Thymus (tissue), 14 donors: ENCODE measurements at places on chromosomes 2 and 18.

DNA sequence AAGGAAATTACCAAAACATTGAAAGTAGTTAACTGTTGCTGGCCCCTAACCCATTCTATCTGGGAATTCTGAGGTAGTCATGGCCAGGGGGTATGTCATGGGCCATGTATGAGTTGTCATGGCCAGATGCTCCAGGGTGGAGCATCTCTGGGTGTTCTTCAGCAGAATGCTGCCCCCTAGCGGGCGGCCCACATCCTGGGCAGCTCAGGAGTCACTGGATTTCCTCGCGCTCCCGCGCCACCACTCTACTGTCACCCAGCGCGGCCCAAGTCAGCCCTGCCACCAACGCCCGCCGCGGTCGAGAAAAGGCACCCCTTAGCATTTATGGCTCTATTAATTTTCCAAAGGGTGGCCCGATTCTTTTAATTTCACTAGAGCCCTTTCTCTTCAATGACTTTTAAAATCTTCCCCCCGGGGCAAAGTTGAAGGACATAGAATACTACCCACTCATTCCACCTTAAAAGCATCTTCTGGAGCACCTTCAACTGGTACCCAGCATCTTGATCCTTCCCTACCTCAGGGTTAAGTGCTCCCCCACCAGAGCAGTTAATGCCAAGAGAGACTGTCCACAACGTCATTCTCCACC is 41.6 kb downstream of the PKDCC start:
- H3K27ac ChIP-seq: no peak overlapping the region
- H3K27me3 ChIP-seq: peaks cover 3% of the 10 kb centered on the region

DNA sequence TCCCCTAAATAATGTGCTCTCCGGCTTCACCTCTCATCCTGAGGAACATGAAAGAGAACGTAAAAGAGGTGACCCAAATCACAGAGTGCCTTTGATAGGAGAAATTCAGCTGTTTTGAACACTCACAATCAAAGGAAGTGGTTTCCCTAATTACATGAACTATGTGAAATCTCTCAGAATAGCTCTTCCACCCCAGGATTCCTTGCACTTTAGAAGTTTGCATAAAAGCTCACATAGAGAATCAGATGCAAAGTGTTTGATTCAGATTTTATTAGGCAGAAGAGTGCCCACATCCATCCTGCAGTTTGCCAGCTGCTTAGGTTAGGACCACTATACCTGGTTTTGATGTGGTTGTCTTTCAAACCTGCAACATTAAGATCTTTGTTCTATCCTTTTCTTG is 61.0 kb downstream of the MAP3K20 start:
- H3K27me3 ChIP-seq: no peaks in the 10 kb centered on the region
- no peaks in the 10 kb centered on the region for H3K36me3 ChIP-seq
- H3K4me3 ChIP-seq: no peak overlapping the region
- peaks cover 11% of the 10 kb centered on the region for H3K4me1 ChIP-seq
- no peak overlapping the region for H3K27ac ChIP-seq

- no peak for DNase-seq
- no peaks in the 10 kb centered on the region for H3K27me3 ChIP-seq
- H3K4me1 ChIP-seq: peaks cover 5% of the 10 kb centered on the region
- H3K4me3 ChIP-seq: no peak overlapping the region
These were observed 1.2 kb upstream of the ZNF892 start for GRCh38 chr2:95206096-95206495.

DNA sequence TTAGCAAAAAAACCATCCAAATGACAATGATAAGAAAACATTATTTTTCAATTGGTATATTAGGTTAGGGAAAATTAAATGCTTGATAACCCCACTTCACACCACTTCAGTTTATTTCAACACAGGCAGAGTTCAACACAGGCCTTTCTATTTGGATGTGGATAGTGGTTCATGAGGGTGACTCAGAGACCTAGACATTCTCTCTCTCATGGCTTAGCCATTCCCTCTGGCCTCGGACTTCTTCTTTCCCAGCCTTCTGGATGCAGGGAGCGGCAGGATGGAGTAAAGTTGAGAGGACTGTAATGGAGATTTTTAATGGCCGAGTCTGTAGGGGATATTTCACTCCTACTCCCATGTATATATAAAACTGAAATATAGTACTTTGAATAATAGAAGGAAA is 109.7 kb downstream of the CTNNA2 start:
- no peaks in the 10 kb centered on the region for H3K4me1 ChIP-seq
- no peak for DNase-seq
- H3K4me3 ChIP-seq: no peak overlapping the region
- no peaks in the 10 kb centered on the region for H3K36me3 ChIP-seq
- no peak overlapping the region for H3K27ac ChIP-seq

DNA sequence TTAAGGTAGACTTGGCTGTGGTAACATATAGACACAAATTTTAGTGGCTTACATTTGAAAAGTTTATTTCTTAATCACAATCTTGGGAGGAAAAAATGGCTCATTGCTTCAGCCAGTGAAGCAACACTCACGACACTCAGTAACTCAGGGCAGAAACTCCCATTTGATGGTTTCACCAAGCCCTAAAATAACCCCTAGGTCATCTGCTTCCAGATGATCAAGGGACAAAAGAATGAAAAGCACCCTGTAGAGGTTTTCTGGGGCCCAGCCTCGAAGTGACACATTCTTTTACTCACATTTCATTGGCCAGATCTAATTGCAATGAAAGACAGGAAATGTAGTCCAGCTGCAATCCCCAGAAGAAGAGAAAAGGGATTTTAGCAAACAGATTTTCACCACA is 275.9 kb downstream of the TMX3 start:
- H3K27ac ChIP-seq: no peak overlapping the region
- H3K27me3 ChIP-seq: no peaks in the 10 kb centered on the region
- H3K36me3 ChIP-seq: no peaks in the 10 kb centered on the region
- H3K4me3 ChIP-seq: no peak overlapping the region
